Globus pallidus (tissue), 1 donor: ENCODE measurements at places on chromosomes 2 and 18.

DNA sequence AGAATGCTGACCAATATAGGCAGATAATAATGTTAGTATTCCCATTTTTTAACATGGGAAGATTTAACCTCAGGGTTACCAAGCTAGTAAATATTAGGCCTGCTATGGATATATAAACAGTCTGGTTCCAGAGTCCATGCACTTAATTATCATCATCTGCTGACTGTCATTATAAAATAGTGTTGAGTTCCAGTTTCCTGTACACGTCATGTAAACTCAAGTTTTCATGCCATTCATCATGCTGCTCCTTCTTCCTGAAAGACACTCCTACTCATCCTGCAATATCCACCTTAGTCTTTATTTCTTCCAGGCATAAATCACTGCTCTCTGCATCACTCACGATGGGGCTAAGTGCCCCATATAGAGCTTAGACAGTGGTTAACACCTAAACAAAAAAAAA, 420.8 kb upstream of the SPHKAP start:
- DNase-seq: no peak

- DNase-seq: no peak
These were observed 71.1 kb downstream of the CIB4 start for GRCh38 chr2:26570083-26570430.

DNA sequence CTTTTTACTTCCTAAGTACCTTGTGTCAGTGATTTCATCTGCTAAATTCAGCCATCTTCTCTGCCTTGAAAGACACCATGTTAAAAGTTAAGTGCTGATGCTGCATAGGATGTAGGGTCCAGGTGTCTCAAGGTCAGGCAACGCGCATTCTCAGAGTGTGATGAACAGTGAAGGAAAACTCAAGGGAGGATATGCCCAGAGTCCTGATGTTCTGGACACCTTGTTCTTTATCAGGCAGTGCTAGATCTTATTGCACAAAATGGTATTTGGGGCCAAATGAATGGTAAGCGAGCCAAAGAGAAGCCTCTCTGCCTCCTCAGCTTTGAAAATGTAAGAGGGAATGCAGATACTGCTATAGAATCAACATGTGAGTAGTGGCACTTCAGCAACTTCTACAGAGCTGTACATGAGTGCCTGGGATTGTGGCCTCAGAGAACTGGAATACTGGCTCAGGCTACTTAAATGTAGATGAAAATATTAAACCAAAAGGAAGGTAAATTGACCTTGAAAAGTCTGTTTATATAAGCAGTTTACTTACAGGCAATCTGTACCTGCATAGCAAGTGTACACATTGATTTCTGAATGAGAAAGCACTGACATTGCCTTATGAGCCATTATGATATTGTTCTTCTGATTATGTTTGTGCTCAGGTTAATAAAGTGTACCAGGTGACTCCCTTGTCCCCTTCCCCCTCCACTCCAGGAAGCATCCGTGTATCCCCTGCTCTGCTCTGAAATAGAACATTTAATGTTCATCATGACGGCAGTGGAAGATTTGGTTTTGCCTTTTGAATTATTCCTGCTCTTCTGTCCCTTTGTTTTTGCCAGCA, 86.7 kb upstream of the RANBP2 start:
- no peak for DNase-seq

DNA sequence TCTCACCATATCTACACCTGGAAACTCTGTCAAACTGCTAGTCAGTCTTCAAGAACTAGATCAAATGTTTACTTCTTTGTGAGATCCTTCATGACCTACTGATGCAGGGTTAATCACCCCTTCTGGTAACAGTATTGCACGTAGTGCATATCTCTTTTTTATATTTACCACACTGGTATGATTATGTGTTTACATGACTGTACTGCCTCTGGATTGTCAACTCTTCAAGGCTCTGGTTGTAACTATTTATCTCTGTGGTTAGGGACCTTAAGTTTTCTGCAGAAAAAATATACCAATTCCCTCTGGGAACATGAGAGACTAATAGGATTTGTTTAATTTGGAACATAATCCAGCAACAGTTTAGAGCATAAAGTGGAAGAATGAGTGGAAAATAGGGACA, 135.5 kb downstream of the PDE1A start:
- DNase-seq: no peak

DNA sequence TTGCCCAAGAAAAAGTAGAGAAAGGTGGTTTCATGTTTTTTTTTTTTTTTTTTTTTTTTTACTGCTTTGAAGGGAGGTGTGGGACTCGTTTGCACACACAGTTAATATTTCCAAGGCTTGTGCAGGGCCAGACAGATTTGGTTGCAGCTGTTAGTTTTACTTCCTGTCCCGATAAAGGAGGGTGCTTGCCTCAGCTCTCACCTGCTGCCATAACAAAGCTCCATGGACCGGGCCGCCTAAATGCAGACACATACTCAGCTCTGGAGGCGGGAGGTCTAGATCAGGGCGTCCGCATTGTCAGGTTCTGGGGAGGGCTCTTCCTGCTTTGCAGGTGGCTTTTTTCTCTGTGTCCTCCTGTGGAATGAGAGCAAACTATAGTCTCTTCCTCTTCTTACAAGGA, 69.9 kb downstream of the ODC1 start:
- no peak for DNase-seq

DNA sequence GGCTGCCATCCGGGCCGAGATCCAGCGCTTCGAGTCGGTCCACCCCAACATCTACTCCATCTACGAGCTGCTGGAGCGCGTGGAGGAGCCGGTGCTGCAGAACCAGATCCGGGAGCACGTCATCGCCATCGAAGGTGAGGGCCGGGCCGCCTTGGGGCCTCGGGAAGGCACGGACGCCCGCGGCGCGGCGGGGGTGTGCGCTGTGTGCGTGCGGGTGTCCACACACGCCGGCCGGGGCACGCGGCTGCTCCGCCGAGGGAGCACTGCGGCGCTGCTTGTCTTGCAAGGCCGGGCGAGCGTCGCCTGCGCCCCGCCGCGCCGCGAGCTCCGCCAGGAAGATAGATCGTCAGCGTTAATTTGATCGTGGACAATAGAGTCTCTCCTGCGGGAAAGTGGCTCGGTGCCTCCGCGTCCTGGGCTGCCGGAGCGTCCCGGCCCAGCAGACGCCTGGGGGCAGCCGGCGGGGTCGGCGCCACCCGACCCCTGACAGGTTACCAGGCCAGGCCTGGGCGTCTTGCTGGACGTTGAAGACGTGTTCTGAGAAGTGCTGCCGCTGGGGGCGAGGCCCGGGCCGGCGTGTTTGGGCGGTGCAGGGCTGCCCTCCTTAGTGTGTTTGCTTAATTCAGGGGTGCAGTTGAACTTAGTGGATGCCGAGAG, 1.0 kb downstream of the AGAP1 start:
- DNase-seq: peak; percentile 33

- no peak for DNase-seq
These were observed 196.1 kb upstream of the CTAGE1 start for GRCh38 chr18:22613788-22614187.

DNA sequence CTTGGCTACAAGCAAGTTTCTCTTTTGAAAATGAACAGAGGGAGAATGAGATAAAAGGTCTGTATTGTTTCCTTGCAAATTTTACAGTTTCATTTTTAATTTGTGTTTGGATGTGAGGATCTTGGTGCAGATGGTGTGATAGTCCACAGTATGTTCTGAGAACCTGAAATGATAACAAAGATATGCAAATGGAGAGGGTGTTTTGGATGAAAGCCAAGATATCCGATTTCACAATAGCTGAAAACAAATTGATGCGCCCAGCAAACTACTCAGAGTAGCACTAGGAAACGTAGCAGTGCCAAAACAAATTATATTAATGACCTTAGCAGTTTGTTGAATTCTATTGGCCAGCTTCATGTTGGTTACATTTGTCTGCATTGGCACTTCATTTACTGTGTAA, 683.5 kb downstream of the TMEM182 start:
- no peak for DNase-seq

DNA sequence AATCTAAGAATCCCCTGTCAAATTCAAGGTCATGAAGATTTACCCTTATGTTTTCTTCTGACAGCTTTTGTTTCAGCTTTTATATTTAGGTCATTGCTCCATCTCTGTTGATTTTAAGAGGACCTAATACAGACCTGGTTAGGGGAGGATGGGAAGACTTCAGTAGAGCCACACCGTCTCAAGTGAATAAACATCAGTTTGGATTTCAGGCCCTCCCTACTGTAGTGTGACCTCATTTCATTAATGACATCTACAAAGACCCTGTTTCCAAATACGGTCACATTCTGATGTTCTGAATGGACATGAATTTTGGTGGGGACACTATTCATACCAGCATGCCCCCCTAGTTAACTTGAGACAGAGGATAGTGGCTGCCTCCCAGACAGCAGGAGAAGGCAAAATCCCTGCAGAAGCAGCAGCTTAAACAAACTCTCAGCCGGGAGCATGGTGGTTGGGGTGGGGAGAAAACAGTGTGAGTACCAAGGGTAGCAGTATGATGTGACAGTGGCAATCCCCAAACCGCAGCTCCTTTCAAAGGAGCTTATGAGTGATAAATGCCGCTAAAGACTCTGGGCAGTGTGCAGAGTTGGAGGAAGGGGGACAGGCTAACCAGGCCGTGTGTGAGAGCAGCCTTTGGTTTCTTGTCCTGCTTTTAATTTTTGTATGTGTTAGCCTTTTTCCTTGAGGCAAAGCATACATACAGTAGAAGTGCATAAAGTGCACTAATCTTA, 65.9 kb upstream of the TNP1 start:
- DNase-seq: no peak

DNA sequence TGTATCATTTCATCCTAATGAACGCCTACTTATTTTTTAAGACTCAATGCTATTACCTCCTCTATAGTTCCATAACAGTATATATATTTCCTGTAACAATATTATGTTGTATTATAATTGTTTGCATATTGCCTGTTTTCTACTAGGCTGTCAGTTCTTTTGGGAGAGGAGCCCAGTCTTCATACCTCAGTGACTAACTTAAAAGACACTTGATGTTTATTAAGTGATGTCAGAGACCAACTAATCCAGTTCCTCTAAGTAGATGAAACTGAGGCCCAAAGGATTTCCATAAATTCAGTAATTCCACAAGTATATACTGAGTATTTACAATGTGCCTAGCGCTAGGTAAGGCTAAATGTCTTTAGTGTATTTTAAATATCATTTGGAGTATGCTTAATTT, 48.9 kb upstream of the AAK1 start:
- DNase-seq: no peak

- DNase-seq: no peak
These were observed 43.2 kb downstream of the CYB5A start for GRCh38 chr18:74248595-74248994.

- DNase-seq: no peak
These were observed 56.9 kb downstream of the LIMS1 start for GRCh38 chr2:108591163-108591562.

DNA sequence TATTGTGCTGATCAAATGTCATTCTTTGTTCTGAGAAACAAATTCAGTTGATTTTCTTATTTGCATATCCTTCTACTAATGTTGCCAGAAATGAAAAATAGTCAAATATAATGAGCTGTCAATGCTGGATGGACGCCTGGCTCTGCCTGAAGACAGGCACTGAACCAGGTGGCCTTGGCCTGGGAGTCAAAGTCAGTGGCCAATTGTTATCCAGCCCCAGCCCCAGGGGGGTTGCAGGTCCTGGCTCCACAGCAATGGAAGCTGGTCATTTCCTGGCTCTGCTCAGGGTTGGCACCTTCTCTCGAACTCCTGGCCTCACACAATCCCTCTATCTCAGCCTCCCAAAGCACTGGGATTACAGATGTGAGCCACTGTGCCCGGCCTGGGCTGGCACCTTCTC, 176.8 kb upstream of the GLI2 start:
- no peak for DNase-seq

- DNase-seq: no peak
These were observed 488.7 kb upstream of the ID2 start for GRCh38 chr2:8193146-8193545.

GRCh38 chr2:44941551-44942234, at the start of gene SIX3:
Gene SIX3 (plus strand): TSS chr2:44941702. CDS start chr2:44942105, 403 bp downstream.
- peak; percentile 67 for DNase-seq

DNA sequence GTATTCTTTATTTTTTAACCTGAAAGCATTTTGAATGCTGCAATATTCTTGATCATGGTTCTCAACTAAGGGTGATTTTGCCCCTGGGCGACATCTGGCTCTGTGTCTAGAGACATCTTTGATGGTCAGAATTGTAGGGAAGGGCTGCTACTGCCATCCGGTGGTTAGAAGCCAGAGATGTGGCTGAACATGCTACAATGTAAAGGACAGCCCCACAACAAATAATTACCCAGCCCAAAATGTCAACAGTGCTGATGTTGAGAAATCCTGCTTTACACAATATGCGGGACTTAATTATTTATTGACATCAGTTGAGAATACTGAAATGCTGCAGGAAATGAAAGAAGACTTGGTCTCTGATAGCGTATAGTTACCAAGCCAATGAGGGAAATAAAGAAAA, 37.5 kb upstream of the SERPINB2 start:
- peak; percentile 11 for DNase-seq

DNA sequence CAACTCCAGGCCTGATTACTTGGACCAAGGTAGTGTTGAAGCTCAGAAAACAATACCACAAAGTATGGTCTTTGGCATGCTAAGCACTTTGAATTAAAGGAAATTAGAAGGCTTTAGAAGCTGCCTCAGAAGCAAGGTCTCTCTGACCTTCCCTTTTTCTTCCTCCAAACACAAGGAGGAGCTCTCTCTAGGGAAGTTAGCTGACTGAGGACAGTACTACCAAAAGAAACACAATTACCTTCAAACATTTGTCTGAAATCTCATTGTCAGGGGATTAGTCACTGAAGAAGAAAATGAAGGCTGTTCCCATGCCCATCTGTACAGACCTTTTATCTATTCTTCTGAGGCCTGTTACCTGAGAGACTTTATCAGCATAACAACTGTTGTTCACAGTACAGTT, 279.3 kb downstream of the CDH20 start:
- no peak for DNase-seq

- DNase-seq: no peak
These were observed 155.5 kb downstream of the CLIP4 start for GRCh38 chr2:29270701-29271121.

- no peak for DNase-seq
These were observed 21.5 kb downstream of the GPR39 start for GRCh38 chr2:132437852-132438669.

DNA sequence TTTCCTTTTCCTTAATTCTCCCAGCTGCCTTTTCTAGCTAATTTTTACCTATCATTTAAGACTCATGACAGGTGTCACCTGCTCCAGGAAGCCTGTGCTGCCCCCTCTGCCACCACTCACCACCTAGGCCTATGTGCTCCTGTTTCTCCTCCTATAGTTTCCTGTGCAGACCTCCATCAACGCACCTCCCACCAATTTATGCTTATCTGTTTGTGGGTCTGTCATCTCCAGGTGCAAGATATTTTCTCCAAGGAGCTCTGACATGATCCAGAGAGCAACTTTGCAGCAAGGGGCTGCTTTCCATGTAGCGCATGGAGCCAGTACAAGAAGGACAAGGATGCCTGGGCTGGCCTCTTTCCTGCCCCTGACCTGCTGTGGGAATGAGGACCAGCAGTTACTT, 42.7 kb downstream of the SLC4A5 start:
- no peak for DNase-seq

- no peak for DNase-seq
These were observed 3.0 kb downstream of the HPCAL1 start for GRCh38 chr2:10305715-10306114.
